ENCODE measurements at places on chromosomes 1 and 21.

DNA sequence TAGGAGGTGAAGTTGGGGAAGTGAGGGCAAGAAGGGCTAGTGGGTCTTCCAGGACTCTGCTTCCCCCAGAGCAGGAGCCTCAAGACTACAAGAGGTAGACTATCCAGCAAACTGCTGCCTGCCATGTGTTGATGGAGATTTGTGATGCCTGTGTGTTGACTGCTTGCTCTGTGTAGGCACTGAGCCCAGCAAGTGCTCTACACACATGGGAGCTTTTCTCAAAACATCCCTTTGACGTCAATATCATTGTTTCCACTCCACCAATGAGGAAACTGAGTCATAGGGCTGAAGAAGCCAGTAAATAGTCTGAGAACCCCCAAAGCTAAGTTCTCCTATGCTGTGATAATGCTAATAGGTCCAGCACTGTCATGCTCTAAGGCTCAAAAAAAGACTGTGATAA lies 207.2 kb upstream of the NFIA start:
- DNase-seq = no peak

- no peak for DNase-seq
Observed at GRCh38 chr1:29747196-29747595, 510.9 kb downstream of the PTPRU start.

DNA sequence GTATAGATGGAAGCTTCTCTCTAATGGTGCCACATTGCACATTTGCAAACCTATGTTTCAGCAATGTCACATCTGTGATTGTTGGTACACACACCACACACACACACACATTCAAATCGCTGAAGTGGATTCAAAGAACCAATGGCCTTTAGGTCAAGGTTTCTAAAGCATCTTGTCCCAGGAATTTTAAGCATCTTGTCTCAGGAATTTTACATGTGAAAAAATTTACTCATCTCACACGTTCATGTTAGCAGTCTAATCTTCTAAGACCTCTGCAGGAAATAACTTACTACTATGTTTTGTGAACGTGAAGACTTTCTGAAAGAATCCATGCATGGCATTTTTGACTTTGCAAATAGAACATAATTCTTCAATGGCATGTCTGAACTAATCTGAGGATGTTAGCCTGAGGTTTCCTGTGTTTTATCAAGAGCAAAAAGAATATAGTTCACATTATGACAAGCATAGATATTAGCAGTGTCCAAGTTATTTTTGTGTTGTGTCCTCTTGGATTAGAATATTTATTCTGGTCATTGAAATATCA lies 125.1 kb downstream of the CYYR1 start:
- DNase-seq = no peak

- DNase-seq = no peak
Observed at GRCh38 chr1:226004396-226004795, 5.3 kb upstream of the SDE2 start.

- DNase-seq = no peak
Observed at GRCh38 chr1:7250176-7250575, 464.9 kb downstream of the CAMTA1 start.

DNA sequence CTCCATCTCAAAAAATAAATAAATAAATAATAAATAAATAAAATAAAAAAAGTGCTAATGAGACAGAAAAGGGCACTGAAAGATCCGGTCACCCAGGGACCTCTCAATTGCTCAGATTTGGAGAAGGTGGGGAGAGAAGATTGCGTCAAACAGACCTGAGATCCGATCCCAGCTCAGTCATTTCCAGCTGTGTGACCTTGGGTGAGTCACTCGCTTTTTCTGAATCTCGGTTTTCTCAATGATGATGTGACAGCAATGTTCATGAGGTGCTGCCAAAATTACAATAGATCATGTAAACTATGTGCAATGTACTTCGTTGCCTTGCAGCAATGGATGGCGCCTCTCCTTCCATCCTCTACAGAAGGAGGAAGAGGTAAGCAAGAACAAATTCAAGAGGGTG lies 11.1 kb upstream of the MEF2D start:
- no peak for DNase-seq

GRCh38 chr1:68495532-68495931 lies 1.4 kb downstream of the DEPDC1 start:
- DNase-seq = no peak

DNA sequence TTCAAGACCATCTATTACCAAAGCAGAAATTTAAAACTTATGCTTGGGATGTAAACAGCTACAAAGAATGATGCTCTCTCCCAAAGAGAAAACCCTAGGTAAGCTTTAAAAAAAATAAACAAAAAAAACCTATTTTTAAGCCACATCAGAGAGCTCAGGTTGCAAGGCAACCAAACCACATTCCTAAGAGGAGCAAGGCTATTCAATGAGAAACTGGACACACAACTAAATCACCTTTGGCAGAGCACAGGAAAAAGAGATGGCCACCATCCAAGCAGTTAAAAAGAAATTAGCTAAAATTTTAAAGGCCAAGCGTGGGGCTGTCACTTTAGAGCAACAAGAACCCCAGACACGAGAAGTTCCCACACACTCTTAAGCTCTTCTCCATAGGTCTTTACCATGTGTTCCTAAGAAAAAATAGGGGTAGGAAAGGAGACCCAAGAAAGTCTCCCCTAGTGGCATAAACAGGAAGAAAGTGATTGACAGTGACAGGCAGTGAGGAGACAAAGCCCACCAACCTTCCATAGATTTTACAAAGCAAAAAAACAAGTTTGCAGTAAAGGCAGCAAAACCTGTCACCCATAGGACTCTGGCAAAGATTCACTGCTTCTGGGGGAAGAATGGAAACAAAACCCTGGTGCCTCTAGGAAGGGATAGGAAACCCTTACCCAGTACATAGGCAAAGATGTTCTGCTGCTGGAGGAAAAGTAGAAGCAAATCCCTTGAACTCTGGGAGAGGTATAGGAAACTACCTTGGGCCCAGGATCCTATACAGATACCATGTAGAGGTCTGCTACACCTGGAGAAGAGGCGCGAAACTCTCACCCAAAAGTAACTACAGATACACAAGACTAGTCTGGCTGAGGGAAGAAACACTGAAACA lies 68.5 kb downstream of the FOXJ3 start:
- no peak for DNase-seq

DNA sequence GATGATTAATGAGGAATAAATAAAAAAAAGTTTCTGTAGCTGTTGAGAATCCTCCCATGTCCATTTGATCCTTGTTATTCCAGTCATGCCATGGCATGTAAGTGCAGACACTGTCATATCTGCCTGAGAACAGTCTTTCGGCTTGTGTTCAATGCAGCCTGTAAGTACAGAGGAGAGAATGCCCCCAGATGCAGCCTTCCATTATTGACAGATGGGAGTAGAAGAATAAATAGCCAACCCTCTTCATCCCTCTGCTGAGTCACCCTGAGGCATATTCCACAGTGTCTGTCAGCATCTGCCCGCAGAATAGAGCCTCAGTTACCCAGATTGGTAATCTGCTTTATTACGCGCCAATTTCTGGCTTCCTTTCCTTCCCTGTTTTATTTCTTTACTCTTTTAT lies 139.4 kb downstream of the LRRC7 start:
- DNase-seq = no peak

GRCh38 chr1:45238846-45239245 lies 32.4 kb upstream of the ZSWIM5 start:
- DNase-seq = no peak

DNA sequence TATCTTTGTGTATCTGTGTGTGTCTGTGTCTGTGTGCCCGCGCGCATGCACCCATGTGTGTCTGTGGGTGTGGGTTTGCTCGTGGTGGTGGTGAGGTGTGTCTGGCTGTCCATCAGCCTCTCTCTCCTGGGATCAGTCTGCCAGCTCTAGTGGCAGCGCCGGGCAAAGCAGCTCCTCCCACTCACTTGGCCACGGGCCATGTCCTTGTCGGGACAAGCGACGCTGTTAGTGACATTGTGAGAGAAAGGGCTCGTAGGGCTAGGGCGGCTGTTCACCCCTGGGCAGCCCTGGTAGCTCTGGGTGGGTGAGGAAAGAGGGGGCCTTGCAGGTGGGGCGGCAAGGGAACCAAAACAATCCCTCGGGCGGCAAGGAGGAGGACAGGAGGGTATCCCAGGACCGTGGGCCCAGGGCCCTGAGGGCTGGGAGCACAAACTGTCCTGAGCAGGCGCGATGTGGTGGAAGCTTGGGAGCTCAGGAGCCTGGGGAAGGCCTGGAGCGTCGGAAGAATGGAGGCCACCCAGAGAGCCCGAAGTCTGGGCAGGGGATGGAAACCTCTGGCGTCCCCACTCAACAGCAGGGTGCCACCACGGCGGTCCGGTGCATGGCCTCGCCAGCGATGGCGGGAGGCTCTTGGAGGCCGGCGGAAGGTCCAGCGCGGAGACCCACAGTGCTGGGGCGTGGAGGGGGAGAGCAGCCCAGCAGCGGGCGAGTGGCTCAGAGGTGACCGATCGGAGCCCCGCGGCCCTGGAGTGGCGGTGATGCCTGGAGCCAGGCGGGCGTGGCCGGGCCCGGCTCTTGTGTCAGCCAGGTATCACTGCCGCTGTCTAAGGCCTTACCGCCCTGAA lies 140.5 kb downstream of the LIPI start:
- no peak for DNase-seq

DNA sequence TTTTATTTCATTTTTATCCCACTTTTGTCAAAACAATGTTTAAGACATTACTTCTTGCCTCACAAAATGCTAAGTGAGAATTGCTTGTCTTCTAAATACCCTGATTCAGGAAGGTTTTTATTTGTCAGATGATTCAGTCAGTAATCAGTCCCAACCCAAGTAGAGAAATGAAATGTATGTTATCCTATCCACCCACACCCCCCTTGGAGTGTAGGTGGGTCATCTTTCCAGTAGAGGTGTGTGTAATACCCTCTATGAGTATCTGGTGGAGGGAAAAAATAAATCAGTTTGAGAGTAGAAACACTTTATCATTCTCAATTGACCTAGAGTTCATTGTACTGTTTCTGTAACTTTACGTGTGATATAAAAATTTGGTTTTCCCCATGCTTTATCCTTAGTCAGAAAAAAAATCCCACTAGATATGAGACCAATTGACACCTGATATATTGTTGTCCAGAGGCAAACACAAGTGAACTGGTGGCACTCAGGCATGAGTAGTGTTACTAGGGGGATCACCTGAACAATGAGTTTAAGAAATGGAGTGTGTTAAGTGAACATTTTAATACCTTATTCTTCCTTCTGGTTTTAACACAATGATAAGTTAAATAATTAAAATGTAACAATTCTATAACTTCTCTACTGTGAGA lies 153.8 kb upstream of the C1orf105 start:
- DNase-seq = no peak

DNA sequence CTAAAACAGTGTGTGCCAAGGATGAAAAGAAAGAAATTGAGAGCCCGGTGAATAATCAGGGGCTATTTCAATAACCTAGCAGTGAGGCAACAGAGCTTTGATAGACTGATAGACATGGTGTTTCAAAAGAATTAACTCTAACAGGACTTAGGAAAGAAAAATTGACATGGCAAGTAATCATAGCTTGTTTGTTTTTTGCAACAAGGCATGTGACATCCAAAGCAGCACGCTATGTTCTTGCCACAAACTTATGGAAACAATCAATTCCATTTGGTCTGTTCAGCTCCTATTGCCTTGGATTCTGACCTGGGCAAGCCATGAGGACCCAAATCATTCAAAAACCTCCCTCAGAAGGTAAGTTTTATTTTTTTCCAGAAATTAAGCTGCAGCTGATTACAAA lies 608.5 kb downstream of the SMYD3 start:
- no peak for DNase-seq
